GM12892 (cell line): ENCODE measurements at places on chromosomes 5 and 9.

GRCh38 chr9:127680846-127681245, 25.9 kb upstream of the CFAP157 start:
- no peak for DNase-seq

DNA sequence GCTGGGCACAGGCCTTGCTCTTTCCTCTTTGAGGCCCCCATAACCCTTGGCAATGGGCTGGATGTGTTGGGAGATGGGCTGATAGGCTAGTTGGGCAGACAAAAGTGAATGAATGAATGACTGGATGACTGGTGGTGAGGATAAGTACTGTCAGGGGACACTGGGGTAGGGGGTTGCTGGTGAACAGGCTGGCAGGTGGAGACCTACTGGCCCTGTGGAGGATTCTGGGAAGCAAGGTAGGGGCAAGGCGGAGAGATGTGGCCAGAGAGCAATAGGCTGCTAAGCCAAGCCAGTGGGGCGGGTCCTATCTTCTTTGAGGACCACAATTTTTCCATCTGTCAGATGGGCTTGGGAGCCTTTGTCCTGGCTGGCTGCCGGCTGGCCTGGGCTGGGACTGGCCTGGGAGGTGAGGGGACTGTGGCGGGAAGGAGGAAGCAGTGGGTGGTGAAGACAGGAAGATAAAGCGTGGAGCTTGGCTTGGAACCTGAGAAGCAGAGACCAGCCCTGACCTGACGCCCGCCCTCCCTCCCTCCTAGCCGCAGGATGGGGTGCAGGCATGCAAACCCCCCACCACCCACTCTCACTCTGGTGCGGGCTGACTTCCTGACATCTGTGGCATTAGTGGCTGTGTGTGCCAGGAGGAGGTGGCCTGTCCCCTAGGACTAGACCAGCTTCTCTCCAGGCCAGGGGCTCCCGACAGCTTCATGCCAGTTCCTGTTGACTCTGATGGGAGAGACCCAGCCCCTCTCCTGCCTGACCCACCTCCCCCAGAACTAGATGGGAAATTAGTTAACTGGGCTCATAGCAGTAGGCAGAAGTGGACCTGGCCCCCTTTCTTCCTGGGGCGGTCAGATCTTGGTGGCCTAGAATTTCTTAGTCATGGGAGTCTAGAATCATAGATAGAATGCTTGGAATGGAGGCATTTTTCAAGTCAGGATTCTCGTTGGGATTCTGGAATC, 9.5 kb downstream of the CXXC5 start:
- no peak for DNase-seq

DNA sequence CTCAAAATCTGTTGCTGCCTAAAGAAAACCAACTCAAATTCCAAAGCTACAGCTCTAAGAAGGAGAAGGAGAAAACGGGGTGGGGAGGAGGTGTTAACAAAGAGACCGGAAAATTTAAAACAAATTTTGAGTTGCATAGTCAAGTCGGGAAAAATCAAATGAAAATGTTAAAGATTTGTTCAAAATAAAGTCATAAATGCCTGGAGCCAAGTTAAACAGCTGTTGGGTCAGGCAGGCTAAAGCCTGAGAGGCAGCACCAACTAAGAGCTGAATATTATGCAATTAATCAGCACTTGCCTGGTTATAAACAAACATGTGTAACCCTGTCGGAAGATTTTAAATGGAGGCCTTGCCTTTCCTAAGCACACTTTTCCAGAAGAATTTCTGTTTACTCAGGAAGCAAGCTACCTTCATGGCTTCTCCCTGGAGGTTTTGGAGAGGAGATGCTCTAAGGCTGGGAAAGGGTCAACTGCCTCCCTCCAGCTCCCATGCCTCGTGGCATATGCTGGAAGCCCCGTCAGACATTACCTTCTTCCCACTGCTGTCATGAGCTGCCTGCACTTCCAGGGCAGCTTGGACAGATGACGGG, 270.5 kb downstream of the DMRT2 start:
- no peak for DNase-seq

DNA sequence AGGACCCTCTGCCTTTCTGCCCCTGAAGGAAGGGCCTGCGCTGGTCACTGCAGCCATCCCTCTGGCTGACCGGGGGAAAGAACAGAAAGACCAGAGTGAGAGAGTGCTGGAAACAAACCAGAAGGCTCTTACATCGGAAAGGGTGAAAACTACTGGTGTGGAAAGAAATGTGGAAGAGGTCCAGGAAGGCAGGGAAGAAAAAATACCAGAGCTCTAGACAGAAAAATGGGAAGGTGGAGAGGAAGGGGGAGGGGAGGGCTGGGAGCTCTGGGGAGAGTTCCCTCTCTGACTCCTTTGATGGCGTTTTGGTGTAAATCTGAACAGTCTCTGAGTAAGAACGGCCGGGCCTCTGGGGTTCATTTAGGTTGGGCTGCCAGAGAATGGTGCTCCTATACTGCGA, 47.7 kb downstream of the COL23A1 start:
- DNase-seq = no peak

DNA sequence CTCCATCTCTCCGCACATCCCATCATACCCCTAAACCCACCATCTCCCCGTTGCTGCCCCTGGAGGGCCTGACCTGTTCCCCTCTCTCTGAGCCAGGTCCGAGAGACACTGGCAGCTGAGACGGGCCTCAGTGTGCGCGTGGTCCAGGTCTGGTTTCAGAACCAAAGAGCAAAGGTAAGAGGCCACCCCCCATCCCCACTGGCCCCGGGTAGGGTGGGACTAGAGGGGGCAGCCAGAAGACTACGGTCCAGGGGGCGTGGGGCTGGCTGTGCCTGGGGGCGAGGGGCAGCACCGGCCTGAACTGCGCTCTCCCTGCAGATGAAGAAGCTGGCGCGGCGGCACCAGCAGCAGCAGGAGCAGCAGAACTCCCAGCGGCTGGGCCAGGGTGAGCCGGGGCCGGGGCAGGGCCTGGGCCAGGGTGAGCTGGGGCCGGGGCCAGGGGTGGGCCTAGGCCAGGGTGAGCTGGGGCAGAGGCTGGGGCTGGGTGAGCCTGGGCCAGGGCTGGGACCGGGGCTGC, 79.8 kb downstream of the LMX1B start:
- DNase-seq = no peak

- DNase-seq = no peak
These were observed 116.8 kb downstream of the MACIR start for GRCh38 chr5:103375350-103375749.

- DNase-seq = no peak
These were observed 47.2 kb upstream of the PCAT7 start for GRCh38 chr9:94507531-94508258.

GRCh38 chr9:129650680-129651235, 8.8 kb upstream of the ASB6 start:
- no peak for DNase-seq

DNA sequence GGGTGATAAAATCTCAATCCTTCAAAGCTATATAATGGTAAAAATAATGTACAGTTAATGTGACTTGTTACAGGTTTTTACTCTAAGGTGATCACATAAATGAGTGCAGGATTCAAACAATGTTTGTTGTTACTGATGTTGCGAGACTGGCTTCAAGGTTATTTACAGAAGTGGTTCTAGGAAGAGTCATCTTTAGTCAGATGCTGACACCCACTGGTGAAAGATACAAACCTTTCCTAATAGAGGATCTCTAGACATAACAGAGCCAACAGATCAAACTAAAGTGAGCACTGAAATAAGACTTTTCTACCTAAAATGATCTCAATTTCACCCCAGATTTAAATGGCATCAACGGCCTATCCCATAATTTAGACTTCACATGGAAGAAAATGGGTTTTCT, 20.2 kb downstream of the ARSB start:
- DNase-seq = no peak

DNA sequence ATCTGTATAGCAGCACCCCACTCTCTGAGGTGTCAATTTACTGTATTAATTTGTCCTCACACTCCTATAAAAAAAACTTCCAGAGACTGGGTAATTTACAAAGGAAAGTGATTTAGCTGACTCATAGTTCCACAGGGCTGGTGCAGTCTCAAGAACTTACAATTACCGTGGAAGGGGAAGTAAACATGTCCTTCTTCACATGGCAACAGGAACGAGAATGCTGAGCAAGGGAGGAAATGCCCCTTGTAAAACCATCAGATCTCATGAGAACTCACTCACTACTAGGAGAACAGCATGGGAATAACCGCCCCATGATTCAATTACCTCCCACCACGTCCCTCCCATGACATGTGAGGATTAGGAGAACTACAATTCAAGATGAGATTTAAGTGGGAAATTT, 602.6 kb downstream of the MTRR start:
- no peak for DNase-seq

GRCh38 chr9:37947977-37948376, 44.0 kb upstream of the SLC25A51 start:
- no peak for DNase-seq

DNA sequence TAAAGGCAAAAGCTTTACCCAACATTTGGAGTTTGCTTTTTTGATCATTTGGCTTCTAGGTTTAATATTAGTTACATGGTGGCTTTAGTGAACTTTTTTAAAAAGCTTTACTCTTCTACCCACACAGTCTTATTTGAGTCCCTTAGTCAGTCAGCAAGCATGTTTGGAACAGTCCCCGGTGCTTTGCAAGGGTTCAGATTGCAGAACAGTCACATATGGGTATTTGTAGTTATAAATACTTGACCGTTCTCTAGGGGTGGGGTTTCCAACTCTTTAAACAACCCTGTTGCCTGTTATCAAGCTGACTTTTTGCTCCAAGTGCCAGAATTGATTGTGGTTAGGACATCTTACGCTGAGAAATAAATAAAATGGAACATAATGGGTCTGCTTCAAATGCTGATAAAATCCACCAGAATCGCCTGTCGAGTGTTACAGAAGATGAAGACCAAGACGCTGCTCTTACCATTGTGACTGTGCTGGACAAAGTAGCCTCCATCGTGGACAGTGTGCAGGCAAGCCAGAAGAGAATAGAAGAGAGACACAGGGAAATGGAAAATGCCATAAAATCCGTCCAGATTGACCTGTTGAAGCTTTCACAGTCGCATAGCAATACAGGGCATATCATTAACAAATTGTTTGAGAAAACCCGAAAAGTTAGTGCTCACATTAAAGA, at the start of gene CAVIN4:
TSS of gene CAVIN4 (plus strand) at position 304 of the 673 bp plus-strand sequence. CDS start at position 369, 65 bp downstream.
- DNase-seq = no peak

DNA sequence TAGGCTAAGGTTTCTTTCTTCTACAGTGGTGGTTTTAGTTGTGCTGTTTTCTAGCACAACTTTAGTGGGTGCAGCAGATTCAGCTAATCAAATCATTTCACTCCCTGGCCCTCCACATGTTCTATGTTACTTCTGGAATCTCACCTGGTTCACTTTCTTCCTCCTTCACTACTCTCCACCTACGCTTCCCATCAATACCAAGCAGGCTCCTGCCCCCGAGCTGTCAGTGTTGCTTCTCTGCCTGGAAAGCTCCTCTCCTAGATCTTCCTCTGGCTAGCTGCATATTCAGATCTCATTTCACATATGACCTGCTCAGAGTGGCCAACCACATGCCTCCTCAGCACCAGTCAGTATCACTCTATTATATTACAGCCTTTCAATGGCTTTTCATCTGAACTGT, 19.6 kb upstream of the GABRB2 start:
- DNase-seq = no peak

GRCh38 chr5:55316837-55317236, 9.0 kb downstream of the MTREX start:
- no peak for DNase-seq

- no peak for DNase-seq
These were observed 4.1 kb downstream of the DNAJB5 start for GRCh38 chr9:34993502-34994259.

DNA sequence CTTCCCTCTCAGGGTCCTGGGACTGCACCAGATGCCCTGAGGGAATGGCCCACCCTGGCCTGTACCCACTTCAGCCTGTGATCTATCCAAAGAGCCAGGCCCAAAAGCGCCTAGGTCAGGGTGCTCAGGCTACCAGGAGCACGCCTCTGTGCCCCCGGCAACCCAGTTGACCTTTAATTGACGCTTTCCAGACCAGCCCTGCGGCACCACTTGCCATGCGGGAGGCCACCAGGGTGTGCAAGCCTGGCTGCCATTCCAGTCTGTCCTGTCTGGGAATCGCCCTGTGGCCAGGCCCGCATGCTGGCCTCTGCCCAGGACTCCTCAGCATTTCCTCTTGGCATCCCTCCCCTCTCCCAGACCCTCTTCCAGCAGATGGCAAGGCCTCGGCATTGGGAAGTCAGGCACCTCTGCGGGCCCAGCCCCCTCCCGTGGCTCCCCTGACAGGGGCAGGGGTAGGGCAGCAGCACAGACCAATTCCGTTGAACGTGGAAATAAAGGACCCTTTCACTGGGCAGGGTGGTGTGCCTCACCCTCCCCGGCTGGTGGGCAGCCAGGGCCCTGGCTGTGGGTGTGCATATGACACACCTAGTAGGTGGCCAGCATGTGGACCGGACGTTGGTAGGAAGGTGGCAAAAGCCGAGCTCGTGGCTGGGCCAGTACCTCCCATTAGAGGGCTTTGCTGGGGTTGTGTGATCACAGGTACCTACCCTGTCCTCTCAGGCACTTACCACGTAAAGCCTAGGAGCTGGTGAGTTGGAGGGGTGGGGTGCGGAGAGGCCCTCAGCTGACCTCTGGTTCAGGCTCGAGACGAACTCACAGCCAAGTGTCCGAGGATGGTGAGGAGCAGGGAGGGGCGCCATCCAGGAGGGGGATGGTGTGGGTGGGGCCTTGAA, 3.5 kb upstream of the AIF1L start:
- DNase-seq = no peak

GRCh38 chr5:55498457-55498856, 36.3 kb downstream of the PLPP1 start:
- no peak for DNase-seq

DNA sequence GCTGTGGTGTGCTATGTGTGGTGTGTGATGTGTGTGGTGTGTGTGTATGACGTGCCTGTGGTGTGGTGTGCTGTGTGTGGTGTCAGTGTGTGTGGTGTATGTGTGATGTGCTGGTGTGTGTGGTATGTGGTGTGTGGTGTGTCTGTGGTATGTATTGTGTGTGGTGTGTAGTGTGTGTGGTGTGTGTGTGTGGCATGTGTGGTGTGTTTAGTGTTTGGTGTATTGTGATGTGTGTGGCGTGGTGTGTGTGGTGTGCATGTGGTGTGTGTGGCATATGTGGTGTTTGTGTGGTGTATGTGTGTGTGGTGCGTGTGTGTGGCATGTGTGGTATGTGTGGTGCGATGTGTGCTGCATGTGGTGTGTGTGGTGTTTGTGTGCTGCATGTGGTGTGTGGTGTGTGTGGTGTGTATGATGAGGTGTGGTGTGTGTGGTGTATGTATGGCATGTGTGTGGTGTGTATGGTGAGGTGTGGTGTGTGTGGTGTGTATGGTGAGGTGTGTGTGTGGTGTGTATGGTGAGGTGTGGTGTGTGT, 18.3 kb upstream of the RNU6ATAC start:
- no peak for DNase-seq

GRCh38 chr9:119289740-119290433, 79.3 kb downstream of the BRINP1 start:
- DNase-seq = peak; percentile 13

GRCh38 chr5:169412831-169413230, 111.9 kb upstream of the SLIT3 start:
- no peak for DNase-seq

GRCh38 chr9:94945197-94946144, 219.0 kb downstream of the AOPEP start:
- DNase-seq = no peak
